ENCODE measurements at places on chromosomes 3 and 15. TPM values are rescaled to one million over a fixed set of nuclear protein-coding genes. Genes with fewer than 3 reads are reported as not detected.

DNA sequence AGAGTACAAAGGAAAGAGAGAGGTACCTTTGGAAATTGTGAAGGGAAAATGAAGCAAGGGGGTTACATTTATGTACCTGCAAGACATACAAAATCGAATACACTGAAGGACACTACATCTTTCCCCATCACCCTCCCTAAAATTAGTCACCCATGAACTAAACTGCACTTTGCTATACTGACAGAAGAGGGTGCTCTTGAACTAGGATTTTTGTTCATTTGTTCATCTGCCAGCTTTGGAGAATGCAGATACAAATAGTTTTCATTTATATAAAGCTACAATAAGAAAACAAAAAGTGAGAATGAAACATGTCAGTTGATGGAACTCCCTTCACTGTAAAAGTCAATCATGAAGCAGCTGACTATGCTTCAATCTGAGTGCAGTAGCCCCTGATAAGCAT lies 55.7 kb downstream of the PCCB start:
- no peak for ATAC-seq

GRCh38 chr3:76044601-76045600 lies 259.6 kb upstream of the ZNF717 start:
- no peak for ATAC-seq

DNA sequence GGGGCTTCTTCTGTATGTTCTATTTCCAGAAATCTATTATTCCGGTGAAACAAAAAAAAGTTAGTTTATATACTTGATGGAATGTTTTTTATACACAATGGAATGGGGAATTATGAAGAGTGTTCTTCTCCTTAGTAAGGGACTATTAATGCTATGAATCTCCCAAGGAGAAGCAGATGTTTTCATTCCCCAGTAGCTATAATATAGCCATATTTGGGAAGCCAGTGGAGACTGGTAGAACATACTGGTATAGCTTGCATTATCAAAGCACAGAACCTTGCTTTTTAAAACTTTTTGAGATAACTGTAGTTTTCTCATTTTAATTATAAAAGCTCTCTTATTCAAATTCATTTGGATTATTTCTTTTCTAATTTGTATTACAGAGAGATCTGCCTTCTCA lies 38.3 kb downstream of the ADGRG7 start:
- no peak for ATAC-seq

DNA sequence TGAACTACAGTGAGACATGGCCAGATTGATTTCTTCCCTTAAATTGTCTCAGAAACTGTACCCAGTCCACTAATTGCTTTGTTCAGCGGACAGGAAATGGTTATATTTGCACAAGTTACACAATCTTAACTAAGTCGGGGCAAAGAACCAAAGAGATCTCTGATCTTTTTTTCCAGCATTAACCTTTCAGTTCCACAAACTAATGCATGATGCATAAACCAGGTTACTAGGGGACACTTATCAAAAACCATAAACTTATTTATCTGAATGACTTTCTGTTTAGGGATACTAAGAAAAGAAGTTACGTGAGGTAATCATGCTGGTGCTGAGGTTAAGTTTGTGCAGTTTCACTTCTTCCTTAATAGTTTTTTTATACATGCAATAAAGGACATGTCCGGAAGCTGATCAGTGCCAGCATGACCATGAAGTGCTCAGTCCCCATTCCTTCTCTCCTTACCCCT lies 22.4 kb downstream of the FNDC3B start:
- ATAC-seq, result peak; percentile 43

DNA sequence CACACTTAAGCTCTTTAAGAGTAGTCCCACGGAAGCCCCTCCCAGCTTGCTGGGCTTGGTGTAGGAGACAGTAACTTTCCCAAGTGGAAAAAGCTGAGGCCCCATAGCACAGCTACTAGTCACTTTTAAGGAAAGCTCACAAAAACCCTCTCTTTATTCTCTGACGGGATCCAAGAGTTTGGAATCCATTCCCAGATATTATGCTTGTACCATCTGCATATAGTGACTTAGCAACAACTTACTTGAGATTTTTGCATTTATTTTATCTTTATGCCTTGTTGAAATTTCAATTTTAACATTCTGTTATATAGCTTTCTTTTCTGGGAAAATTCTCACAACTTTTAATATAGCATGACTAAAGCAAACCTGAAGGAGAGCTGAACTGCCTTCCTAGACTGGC lies 19.5 kb downstream of the GPR15 start:
- no peak for ATAC-seq

The TICRR gene
- 17.0 TPM for total RNA-seq

The EBLN2 gene
- total RNA-seq, result 2.1 TPM

DNA sequence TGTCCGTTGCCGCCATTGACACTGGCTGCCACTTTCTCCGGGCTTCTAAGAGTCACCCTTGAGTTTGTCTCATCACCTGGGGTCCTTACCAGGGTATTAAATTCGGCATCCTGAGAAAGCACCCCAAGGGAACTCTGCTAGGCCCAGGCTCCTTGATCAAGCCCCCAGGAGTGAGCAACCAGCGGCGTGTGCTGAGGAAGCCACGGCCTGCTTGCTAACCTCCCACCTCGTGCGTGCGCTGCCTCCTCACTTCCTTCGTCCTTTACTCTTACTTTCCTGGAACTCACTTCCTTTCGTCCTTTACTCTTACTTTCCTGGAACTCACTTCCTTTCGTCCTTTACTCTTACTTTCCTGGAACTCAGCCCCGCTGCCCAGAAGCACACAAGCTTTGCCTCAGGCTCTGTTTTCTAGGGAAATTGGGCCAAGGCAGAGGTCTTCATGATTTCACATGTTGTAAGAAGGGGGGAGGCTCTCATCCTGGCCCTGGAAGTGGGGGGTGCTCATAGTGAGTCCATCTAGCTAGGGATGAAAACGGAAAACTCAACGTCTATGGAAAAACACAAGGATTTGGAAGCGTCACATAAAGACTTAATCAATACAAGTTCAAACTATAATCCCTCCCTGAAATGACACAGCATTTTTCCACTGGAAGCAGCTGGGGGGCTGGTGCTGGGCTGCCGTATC lies 36.7 kb upstream of the BDH1 start:
- no peak for ATAC-seq

DNA sequence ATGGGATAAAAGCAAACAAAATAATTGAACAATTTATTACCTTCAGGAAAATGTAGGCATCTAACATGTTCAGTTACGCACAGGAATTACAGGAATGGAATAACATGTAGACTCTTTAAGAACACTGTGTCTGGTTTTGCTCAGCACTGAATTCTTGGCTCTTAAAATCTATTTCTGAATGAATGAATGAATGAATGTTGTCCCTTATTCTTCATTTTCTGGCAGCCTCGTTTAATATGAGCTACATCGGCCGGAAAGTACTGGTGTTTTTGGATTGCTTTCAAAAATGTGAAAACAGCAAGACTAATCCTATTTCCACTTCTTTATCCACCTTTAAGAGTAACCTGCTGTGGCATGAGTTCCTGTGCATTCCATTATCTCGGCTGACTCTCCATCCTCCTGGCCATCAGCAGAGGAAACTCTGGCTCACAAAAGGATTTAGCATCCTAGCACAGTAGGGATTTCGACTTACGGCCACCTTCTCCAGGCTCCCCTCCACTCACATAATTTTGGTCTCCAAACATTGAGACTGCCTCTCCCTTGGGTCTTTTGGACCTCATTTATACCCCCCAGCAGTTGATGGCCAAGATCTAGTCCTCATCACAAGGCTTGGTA lies 145.3 kb downstream of the FOXP1 start:
- peak; percentile 7 for ATAC-seq

The CNTN6 gene
- not detected for total RNA-seq

The LRRC34 gene
- 0.24 TPM for total RNA-seq

Data from esophagus mucosa (tissue), 1 donor.